CD4-positive, alpha-beta T cell (primary cell): ENCODE measurements at places on chromosomes 5 and 9.

GRCh38 chr5:138448481-138449398 is 9.9 kb downstream of the REEP2 start:
- DNase-seq = no peak

- DNase-seq = no peak
These were observed 10.9 kb upstream of the MCCC2 start for GRCh38 chr5:71576241-71576640.

DNA sequence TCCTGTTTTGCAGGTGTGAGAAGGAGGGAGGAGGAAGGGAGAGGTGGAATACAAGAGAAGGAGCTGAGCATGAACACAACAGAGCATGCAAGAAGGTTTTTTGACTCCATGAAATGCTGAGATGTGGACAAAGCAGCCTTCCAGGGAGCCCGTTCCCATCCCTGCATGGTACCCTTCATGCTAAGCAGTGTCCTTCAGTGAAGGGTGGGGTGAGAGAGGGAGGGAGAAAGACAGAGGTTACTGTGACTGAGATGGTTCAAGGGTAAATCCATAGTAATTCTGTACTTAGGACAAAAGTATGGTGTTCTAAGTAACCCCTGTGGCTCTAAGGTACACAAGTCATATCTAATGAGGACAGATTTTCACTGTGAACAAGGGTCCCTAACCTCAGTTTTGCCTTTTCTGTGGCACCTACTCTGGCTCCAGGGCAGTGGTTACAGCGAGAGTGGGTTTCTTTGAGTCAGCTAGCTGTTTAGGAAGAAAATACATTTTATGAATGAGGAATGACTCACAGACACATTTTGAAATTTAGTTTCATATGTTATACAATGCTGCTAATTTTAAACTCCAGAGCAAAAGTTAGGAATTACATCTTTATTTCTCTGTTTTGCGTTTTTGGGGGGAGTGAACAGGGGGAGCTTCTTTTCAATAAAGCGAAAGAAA is 184.9 kb upstream of the SLC12A2 start:
- no peak for DNase-seq

- no peak for DNase-seq
These were observed 204.8 kb downstream of the MLLT3 start for GRCh38 chr9:20417373-20418080.

- DNase-seq = no peak
These were observed 201.0 kb downstream of the IRX2 start for GRCh38 chr5:2550509-2550908.

DNA sequence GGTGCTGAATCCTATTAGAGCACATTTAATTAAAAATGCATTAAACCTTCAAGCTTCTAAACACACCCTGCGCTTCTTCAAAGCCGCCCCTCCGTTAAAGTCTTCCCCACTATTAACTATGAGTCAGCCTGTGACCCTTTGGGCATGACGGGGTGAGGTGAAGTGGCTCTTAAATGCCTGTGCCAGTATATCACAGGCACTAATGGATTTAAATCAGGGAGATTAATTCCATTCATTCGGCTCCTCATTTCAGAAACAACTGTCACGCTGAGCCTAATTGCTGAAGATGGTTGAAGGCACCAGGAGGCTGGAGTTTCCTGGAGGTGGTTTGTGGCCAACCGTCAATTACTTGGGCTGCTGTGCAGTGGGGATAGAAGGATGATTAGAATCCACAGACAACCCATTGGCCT is 192.6 kb upstream of the MSX2 start:
- DNase-seq = no peak

DNA sequence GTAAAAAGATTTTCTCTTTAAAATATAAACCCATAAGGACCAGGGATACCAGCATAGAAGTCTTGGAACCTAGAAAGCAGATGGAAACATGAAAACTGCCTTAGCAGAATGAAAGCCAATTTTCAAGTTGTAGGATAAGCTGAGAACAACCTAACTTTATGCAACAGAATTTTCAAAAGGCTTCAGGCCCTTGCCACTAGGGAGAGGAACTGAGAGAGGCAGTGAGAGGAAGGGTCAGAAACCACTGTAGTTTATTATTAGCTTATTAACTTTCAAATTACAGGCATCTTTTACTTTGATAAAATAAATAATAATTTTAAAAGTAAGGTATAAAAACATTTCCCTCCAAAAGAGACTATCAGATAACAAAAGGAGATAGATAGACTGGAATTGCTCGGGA is 33.4 kb downstream of the FAM81B start:
- no peak for DNase-seq

GRCh38 chr5:74725331-74725730 is 40.3 kb downstream of the HEXB start:
- no peak for DNase-seq

DNA sequence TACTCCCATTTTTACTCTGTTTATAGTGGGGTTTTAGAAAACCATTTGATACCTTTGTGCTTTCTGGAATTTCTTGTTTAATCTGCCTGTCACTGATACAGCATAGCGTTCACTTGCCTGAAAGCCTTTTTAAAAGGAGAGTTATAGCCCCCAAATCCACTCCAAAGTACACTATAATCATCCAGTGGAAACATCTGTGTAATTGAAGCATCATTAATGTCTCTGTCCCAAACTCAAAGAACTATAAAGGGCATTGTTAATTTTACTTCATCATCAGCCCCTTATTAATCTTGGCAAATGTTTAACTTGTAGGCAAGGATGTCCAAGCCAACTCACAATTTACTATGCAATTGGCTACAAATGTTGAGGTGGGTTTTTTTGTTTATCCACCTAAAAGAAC is 64.3 kb downstream of the TMEM252 start:
- DNase-seq = no peak

DNA sequence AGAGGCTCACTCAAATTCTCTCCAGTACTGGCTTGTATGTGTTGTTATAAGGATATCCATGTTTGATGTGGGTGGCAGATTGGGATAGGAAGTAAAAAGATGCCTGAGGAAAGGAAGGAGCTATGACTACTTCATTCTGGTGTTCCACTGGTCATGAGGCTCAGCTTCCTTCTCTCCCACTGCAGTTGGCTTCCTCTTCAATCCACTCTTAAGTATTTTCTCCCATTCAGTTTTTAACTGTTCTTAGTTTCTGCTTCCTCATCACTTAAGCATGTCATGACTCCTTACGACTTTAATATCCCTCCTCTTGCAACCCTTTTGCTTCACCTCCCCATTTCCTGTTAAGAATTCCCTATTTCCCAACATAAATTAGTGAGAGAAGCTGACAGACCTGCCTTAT is 81.1 kb downstream of the PJA2 start:
- no peak for DNase-seq

GRCh38 chr5:37494756-37495155 is 115.6 kb downstream of the WDR70 start:
- DNase-seq = no peak

DNA sequence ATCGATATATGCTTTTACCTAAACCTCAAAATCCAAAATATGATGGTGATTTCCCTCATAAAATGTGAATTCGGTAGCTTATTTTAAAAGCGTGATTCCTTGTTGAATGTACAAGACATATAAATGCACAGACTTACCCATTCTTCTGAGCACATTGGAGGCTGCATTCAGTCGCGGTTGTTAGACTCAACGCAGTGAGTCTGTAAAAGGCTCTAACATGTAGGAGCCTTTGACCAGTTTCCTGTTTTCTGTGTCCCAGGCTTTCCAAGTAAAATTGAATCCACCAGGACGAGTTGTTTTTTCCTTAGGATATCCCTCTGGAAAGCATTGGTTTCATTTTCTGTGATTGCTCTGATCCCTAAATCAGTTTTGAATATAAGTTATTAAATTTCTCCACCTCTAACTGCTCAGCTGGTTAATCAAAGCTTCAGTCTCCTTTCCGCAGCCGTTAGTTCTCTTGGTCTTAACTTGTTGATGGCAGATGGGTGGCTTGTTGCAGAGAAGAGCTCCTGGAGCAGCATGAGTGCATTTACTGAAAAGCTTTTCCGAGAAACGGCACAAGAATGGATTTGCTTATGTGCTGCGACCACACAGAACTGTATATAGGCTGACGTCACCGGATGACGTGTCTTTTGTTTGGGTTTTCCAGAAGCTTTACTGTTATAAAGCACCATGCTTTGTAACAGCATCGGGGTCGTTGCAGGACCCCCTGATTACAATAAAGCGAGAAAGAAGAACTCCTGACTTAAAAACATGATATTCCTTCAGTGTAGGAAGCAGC is at the start of gene LRRTM2:
Gene LRRTM2, minus strand, starts transcription at position 565 of the 781 bp plus-strand sequence. Its CDS starts 424 bp downstream, at position 141.
- DNase-seq = no peak

GRCh38 chr9:21943464-21943863 is 50.7 kb downstream of the CDKN2A start:
- DNase-seq = no peak

- DNase-seq = no peak
These were observed 255.2 kb downstream of the TMEM167A start for GRCh38 chr5:82821846-82822633.

DNA sequence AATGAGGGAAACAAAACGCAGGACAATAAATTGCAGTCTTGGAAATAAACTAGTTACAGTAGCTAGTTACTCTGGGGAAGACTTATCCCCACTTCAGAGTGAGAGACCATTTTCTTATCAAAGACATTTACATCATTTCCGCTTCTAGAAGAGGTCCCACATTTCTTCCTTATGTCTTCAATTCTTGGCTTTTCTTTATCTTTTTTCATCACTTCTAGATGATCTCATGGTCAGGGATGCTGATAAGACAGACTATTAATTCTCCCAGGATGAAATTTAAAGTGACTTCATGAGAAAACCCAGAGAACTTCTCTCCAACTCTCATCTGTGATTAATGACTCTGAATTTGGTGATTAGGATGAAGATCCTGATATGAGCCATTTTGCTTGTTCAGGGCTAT is 229.1 kb downstream of the MTRR start:
- no peak for DNase-seq

DNA sequence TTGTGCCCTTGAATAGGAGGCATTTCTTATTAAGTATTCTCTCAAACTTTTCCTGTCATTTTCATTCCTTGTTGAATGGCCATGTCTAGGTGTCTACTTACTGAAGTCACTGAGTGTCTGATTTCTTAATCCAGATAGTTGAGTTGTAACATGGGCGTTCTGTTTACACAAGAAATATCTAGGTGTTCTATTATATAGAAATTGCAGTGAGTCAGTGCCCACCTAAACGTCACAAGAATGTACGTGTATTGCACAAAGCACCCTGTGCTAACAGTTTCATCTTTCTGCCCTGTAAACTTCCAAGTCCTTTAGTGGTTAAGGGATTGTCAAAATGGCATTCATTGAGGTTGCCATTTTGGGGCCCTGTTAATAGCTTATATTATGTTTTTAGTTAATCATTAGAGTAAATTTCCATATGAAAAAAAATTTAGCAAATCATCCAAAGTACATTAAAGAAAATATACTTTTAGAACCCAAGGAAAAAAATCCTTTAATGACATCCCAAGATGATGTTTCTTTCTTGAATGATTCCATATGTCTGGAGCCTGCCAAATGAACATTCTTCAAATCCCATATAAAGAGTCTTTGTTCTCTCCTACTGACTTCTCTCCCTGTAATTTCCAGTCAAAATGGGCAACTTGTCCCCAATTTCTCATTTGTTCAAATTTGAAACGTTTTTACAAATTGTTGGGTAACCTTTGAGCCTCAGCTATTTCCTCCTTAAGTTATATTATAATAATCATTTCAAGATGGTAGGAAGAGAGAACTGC is 114.2 kb downstream of the GOLPH3 start:
- DNase-seq = no peak

DNA sequence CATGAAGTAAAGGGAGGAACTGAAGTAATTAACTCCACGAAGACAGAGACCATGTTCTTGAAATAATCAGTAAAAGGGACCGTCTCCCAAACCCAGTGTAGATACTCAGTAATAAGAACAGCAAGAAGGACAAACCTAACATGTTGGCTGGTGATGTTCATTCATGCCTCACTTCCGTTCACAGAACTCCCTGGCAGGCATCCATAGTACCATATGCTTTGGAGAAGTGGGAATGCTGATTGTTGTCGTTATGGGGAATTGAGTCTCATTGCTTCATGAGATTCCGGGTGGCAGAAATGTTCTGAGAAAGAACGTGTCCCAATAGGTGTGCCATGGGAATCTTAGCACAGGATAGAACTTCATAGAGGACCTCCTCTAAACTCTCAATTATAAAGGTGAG is 452.3 kb downstream of the ZSWIM6 start:
- DNase-seq = no peak

DNA sequence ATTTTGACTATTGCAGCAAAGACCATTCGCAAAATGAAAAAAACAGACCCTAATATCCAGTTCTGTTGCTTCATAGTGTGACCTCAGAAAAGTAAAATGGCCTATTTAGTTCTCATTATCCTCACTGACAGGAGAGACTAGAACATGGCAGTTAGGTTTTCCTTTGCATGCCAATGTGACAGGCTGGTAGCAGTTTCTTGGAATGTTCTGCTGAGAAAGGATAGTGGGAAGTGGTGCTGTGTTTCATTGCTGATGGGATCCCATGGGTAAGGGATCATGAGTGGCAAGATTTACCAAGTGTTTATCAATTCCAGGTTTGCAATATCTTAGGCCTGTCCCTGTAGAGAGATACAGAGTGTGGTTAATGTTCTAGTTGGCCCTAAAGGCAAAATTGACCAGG is 88.5 kb downstream of the ACER2 start:
- DNase-seq = no peak

- peak; percentile 5 for DNase-seq
These were observed 2.5 kb downstream of the FST start for GRCh38 chr5:53482717-53483638.

GRCh38 chr5:60161340-60161934 is 267.9 kb upstream of the PDE4D start:
- DNase-seq = no peak

DNA sequence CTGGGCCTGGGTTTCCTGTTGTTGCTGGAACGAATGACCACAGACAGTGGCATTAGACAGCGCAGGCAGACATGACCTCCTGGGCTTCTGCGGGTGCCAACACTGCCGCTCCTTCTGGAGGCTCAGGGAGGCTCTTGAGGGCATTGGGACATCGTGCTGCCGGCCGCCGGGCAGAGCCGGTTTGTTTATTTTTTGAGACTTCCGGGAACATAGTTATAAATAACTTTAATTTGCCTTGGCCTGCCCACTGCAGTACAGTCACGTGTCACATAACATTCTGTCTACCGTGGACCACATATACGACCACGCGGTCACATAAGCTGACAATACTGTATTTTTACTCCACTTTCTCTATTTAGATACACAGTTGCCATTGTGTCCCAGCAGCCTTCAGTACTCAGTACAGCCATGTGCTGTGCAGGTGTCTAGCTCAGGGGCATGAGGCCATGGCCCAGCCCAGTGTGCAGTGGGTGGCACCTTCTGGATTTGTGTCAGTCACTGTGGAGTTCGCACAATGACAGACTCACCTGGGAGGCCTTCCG is 8.2 kb upstream of the TOR4A start:
- no peak for DNase-seq

- no peak for DNase-seq
These were observed 193.5 kb upstream of the RFX3 start for GRCh38 chr9:3719286-3719685.

- DNase-seq = no peak
These were observed 52.6 kb downstream of the MED27 start for GRCh38 chr9:132026932-132027585.

DNA sequence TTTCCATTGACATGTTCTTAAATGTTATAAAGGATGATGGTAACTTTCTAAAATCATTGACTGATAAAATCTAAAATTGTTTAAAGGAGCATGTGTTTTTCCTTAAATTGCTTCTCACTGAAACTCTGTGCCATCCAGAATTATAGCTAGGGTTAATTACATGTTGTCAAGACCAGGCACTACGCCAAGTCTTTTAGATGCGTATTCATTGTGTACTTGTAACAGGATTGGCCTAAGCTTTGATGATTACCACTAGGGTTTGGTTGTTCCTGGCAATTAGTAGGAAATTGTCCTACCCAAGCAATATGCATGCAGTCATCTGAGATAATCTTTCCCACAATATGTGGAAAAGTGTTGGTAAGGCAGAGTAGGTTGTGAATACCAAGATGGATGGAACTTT is 43.8 kb downstream of the PRKACG start:
- no peak for DNase-seq
